ENCODE measurements at places on chromosomes 3 and 15.

DNA sequence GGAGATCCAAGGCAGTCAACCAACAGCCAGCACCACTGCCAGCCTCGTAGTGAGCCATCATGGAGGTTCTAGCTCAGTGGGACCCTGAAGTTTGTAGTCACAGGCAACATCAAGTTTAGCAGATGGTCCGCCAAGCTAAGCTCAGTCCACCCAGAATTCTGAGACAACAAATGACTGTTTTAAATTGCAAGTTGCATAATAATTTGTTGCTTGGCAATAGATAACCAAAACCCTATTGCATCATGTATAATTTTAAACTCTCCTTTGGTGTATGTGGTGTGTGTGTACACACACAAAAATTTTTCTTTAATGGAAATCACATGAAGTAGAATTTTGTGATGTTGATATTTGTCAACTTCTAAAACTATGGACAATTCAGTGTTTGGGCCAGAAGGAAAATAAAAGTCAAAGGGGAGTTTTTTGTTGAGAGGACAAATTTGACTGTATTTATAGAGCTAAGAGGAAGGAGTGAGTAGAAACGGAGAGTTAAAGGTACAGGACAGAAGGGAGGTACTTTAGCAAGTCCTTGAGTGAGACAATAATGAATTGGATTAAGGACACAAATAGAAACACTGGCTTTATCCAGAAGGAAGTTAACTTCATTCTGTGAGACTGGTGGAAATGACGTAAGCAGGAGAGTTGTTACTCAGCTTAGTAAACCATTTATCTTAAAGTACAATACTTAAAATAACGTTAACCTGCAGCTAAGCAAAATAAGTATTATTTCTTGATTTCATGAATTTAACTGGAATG, 83.6 kb downstream of the NCEH1 start:
- DNase-seq, result no peak

DNA sequence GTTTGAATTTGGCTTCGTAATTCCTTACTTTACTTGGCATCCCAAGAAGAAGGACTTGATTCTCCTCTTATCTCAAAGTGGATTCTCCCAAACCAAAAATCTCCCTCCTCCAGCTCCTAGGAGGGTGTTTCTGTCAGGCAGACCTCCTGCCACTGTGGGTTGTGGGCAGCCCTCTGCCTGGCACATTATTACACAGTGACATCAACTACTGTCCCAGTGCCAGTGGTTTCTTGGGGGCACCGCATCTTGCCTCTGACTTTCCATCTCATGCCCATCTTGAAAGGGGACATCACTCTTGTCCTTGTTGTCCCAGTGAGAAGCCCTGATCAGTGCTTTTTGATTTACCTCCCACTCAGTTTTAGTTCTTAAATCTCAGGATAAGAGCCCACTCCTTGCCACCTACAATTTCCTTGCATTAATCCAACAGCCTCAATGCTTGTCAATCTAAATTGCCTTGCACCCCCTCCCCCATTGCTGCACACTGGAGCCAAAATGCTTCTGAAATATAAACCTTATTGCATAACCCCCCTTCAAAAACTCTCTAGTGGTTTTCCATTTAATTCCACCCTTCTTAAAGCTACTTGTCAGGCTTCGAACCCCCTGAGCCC, 81.0 kb downstream of the TRAK1 start:
- no peak for DNase-seq

DNA sequence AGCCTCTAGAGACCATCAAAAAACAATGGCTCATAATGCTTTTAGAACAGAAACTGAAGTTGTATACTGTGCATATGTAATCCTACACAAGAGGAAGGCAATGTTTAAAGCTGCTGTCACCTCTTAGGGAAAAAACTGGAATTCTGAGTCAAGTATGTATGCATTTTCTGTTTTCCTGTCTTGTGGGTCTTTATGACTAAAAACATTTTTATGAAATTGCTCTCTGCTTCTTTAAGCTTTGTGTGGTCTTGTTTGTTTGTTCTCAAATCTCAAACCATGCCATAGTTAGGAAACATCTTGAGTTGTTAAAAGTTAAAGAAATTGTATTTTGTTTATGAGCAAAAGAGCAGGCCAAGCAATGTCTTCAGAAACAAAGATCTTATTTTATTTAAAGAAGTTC, 80.9 kb upstream of the SOX2 start:
- DNase-seq, result no peak

DNA sequence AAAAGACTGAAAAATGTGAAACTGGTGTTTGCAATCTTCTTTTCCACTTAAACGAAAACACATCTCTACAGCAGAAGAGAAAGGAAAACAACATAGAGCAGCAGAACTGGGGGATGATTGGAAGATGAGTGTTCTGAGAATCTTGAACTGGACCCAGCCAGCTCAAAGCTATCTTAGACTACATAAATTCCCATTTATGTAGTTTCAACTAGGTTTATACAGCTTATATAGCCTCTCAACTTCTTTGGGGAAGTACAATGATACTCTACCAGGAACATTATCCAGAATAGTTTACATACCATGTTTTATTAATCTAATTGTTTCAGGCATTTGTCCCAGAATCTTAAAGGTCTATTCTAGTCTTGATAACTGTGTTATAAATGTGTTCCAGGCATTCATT, 658.2 kb upstream of the LMCD1 start:
- no peak for DNase-seq

- DNase-seq, result no peak
These were observed 46.3 kb upstream of the CCDC80 start for GRCh38 chr3:112687211-112687610.

DNA sequence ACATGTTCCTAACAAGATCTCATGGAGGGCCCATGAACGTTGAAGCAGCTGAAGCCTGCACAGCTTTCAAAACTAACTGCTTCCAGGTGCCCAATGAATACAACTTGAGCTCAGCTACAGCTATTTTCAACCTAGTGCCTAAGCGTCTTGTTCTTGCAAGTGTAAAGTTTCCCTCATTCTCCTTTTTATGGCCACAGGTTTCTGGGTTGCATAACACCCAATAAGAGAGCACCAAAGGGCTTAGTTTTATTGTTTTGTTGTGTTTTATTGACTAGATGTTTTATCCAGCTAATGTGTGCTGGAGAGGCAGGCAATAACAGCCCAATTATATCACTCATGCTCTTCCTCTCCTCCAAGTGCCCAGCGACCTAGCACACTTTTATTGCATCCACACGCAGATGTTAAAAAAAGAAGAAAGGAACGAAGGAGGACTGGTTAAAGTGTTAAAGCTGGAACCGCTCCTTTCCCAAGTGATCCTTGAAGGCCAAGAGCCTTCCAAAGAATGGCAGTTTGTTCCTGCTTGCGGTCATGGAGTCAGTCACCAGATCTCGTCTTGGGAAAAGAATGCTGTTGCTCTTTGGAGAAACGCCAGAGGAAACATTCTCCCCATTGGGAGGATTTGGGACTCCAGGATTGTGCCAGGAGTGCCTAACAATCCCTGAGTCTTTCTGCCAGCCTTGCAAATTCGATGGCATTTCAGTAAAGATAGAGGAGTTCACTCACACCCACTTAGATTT, 156.9 kb downstream of the MEX3B start:
- DNase-seq, result peak; percentile 11

- DNase-seq, result no peak
These were observed 9.5 kb downstream of the SLCO2A1 start for GRCh38 chr3:134020135-134020680.

All from brain pericyte (primary cell).